ENCODE measurements at places on chromosomes 4 and X.

- DNase-seq, result no peak
These were observed 1317.6 kb downstream of the ADGRL3 start for GRCh38 chr4:62517716-62518115.

GRCh38 chr4:5822619-5823018, 70.3 kb downstream of the CRMP1 start:
- DNase-seq, result no peak

DNA sequence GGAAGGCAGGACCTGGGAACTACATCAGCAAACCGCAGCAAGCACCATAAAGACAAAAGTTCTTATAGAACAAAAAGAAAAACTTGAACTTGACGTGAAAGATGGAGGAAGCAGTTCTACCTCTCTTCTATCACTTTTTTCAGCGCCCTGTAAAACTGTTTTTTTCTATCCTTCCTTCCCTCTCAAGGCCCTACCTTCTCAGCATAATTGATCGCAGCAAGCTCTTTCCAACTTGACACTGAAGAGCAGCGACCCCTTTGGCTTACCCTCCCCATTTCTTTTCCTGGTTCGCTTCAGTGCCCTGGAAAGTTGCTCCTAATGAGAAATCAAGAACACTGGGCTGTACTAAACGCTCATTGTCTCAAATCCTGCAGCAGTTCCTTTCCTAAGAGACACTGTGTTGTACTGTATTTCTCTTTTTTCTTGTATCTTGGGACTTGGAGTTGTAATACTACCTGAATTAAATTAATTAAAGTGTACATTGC, 150.6 kb upstream of the SLC4A4 start:
- DNase-seq, result no peak

DNA sequence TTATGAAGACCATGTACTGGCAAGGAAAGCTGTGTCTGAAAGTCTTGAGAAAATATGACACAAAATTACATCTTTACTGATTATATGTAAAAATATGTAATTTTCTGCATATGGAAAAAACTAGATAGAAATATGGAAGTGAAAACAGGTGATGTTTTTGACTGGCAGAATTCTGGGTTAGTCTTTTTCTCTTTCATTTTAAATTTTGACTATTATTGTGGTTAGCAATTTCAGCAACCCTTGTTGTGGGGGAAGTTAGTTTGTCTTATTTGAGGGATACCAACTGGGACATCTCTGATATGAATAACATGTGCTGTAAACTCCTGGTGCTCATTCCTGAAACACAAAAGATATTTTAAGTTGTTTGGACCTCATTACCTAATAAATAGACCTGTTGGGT, 49.9 kb upstream of the CPEB2 start:
- no peak for DNase-seq

DNA sequence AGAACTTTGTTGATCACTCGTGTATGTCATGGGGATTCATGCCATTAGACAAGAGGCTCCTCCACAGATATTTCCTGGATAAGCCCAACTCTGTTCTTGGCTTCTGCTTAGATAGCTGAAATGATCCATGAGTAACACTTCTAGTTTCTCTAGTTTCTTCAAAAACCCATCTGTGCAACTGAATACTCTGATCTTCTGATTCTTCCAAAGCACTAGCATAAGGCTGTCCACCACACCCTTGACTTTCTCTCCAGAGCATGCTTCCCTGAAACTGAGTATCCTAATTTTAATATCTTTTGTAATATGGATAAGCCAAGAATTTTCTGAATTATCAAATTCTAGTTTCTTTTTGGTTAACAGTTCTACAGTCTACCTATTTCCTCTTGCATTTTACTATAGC, 118.6 kb upstream of the TAPT1 start:
- DNase-seq, result no peak

Data from CD14-positive monocyte (primary cell).